ENCODE measurements at places on chromosomes 3 and 15. TPM values are rescaled to one million over a fixed set of nuclear protein-coding genes. Genes with fewer than 3 reads are reported as not detected.

The SELENOK gene
- total RNA-seq = 116 TPM

The PTX3 gene
- 0.40 TPM for total RNA-seq

The B3GNT5 gene
- 4.5 TPM for total RNA-seq

The CCDC80 gene
- not detected for total RNA-seq

The NT5DC2 gene
- 10.7 TPM for total RNA-seq

The DCBLD2 gene
- 0.66 TPM for total RNA-seq

The LRRC31 gene
- not detected for total RNA-seq

The LRRC49 gene
- not detected for total RNA-seq

The OXTR gene
- total RNA-seq = 0.33 TPM

The TMEM42 gene
- total RNA-seq = 11.3 TPM

The HOMER2 gene
- total RNA-seq = 3.6 TPM

The NRROS gene
- total RNA-seq = 56.3 TPM

The GASK1A gene
- 0.12 TPM for total RNA-seq

The WDR93 gene
- 0.38 TPM for total RNA-seq

The HCLS1 gene
- total RNA-seq = 356 TPM

The RLBP1 gene
- total RNA-seq = not detected

The NPAP1 gene
- not detected for total RNA-seq

The ENTPD3 gene
- not detected for total RNA-seq

The RBP2 gene
- total RNA-seq = not detected

The FHIT gene
- 6.1 TPM for total RNA-seq

The OSBPL10 gene
- 1.6 TPM for total RNA-seq

The CCR2 gene
- 0.21 TPM for total RNA-seq

The HACL1 gene
- 36.7 TPM for total RNA-seq

The GABPB1 gene
- 30.8 TPM for total RNA-seq

The ADGRG7 gene
- not detected for total RNA-seq

The FOXB1 gene
- total RNA-seq = not detected

The BCL2A1 gene
- 16.5 TPM for total RNA-seq

The GPR149 gene
- total RNA-seq = not detected

The SUSD5 gene
- total RNA-seq = not detected

The CCDC13 gene
- 0.88 TPM for total RNA-seq

The PLA2G4D gene
- not detected for total RNA-seq

The ATP13A5 gene
- not detected for total RNA-seq

The TPRG1 gene
- total RNA-seq = 1.9 TPM

The MYRIP gene
- total RNA-seq = not detected

The ZBBX gene
- not detected for total RNA-seq

The GALNT15 gene
- total RNA-seq = not detected

The SHF gene
- total RNA-seq = 0.94 TPM

The GABRA5 gene
- total RNA-seq = not detected

The DNAH12 gene
- total RNA-seq = 0.11 TPM

The AADAC gene
- total RNA-seq = not detected

The KLF13 gene
- 300 TPM for total RNA-seq

The GOLGA6A gene
- total RNA-seq = 0.16 TPM

The KCNAB1 gene
- total RNA-seq = not detected

The GOLGA8J gene
- total RNA-seq = 1.2 TPM

The GRK7 gene
- 0.16 TPM for total RNA-seq

The CD200R1 gene
- 0.38 TPM for total RNA-seq

The P2RY14 gene
- 0.31 TPM for total RNA-seq

The KNL1 gene
- 2.4 TPM for total RNA-seq

The DCP1A gene
- total RNA-seq = 36.5 TPM

The CFAP100 gene
- not detected for total RNA-seq
